ENCODE measurements at places on chromosomes 2 and 18. TPM values are rescaled to one million over a fixed set of nuclear protein-coding genes. Genes with fewer than 3 reads are reported as not detected.

GRCh38 chr2:106107509-106108131 lies 86.5 kb downstream of the UXS1 start:
- no peak for DNase-seq

DNA sequence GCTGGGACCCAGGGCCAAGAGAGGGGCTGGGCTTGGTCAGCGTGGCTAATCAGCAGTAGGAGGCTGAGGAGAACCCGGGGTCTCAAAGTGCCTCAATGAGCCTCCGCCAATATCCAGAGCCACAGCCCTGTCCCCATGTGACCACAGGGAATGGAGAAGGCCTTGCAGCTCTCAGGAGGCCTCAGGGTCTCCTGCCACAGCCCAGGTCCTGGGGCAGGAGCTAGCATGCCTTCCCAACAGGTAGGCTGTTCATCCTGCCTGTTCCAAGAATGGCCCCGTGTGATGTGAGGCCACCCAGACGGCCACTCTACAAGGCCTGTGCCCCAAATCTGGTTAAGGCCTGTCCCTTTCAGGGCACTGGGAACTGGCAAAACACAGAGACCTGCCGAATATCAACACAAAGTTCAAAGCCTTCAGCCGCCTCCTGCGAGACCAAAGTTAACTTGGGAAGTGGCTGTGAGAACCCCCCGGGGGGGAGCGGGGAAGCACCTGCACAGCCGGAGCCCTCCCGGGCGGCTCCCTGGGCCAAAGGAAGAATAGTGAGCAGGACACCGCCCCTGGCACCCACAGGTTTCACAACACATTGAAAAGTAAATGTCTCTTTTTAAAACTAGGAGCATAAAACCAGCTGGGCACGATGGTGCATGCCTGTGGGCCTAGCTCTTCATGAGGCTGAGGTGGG lies 4.5 kb upstream of the LIMS2 start:
- no peak for DNase-seq

- no peak for DNase-seq
Observed at GRCh38 chr2:1553671-1554295, 140.5 kb downstream of the TPO start.

DNA sequence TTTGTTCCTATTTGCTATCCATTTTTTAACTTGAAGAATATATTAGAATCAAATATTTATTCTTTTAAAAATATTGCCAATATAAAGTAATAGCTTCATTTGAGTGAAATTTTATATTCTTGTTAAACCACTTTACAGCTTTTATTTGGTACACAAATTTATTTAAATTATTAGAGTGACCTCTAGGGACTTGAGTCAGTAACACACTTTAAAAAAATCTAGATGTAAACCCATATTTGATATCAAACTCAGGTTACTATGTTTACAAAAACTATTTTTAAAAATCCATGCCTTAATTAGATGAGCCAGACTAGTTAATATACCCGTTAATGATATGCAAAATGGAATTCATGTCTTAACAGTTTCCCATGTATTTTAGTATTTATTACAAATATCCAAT lies 134.6 kb downstream of the MAP4K4 start:
- peak; percentile 62 for DNase-seq

GRCh38 chr2:96108541-96109360 lies 7.6 kb downstream of the ADRA2B start:
- DNase-seq, result no peak

DNA sequence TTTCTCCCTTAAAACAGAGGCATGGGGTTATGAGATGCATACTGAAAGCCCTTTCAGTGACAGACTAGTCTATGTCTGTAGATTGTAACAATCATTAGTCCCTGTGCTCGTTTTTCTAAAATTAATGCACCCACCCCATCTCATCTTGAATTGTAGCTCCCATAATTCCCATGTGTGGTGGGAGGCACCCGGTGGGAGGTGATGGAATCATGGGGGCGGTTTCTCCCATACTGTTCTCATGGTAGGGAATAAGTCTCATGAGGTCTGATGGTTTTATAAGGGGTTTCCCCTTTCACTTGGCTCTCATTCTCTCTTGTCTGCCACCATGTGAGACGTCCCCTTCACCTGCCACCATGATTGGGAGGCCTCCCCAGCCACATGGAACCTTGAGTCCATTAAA lies 100.9 kb downstream of the AP1S3 start:
- no peak for DNase-seq

GRCh38 chr2:217090024-217090473 lies 230.2 kb upstream of the TNP1 start:
- DNase-seq, result no peak

DNA sequence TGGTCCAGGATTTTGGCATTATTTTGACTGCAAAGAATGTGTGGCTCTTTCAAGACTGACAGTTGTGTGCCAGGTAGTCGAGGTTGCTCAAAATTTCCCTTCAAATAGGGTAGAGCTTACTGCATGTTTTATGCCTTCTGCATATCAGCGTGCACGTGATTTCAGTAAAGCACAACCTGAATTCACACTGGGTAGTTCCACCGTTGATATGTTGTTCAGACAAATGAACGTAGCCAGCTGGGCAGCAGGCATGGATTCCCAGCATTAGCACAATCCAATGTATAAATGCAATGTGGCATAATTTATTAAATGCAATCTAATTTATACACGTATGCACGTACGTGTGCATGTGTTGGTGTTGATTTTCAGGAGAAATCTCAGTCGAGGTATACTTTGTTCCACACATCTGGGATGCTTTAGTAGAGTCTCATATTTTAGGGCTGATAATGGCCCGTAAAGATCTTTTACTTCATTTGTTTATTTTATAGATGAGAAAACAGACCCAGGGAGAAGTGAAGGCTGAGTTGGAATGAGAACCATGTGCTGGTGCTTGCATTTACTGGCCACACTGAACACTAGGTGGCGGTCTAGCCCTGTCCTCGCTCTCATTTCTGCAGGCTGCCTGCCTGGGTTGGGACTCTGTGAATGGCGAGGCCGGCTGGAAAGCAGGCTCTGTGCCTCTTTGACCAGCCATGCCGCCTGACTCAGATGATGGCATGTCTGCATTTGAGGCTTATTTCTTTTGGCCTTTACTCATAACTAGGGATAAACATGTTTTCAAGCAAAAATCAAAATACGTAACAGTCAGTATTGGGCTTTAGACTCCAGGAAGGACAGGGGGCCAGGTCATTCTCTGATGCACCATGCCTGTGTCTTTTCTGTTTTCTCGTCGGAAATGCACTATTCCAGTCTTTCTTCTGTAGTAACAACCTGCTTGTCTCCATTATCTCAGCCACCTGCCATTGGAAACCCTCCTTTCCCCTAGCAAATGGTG lies 120.4 kb downstream of the RNF144A start:
- peak; percentile 79 for DNase-seq

DNA sequence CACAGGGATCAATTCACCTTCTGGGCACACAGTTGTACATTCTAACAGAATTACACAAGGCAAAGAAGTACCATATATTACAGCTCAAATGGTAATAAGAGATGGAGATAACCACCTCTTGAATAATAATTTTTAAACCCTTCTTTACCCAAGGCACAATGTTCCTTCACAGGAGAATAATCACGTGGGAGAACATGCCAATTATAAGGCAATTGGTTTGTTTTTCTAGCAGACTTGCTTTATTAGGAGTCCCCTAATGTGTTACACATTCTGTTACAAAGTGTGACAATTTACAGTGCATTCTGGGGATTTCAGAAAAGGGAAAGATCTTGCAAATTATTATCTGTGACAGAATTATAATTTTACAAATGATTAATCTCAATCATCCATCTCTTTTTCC lies 380.3 kb downstream of the RND3 start:
- no peak for DNase-seq

- no peak for DNase-seq
Observed at GRCh38 chr2:31413025-31413424, 1.5 kb downstream of the XDH start.

DNA sequence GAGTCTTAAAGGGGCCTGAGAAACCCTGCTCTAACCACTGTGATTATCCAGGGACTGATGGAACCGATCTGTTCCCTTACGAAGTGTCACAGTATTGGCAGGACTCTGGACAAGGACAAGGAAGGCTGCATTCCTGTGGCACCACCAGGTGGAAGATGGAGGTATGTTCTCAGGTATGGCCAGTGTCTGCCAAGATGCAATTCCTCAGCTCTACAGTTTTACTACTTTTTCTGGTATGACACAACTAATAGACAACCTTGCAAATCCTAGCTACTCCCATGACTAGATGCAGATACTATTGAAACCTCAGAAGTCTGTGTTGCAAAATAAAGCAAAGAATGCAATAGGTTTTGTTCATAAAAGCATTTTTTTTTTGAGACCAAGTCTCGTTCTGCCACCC lies 14.6 kb downstream of the RAB31 start:
- DNase-seq, result no peak

DNA sequence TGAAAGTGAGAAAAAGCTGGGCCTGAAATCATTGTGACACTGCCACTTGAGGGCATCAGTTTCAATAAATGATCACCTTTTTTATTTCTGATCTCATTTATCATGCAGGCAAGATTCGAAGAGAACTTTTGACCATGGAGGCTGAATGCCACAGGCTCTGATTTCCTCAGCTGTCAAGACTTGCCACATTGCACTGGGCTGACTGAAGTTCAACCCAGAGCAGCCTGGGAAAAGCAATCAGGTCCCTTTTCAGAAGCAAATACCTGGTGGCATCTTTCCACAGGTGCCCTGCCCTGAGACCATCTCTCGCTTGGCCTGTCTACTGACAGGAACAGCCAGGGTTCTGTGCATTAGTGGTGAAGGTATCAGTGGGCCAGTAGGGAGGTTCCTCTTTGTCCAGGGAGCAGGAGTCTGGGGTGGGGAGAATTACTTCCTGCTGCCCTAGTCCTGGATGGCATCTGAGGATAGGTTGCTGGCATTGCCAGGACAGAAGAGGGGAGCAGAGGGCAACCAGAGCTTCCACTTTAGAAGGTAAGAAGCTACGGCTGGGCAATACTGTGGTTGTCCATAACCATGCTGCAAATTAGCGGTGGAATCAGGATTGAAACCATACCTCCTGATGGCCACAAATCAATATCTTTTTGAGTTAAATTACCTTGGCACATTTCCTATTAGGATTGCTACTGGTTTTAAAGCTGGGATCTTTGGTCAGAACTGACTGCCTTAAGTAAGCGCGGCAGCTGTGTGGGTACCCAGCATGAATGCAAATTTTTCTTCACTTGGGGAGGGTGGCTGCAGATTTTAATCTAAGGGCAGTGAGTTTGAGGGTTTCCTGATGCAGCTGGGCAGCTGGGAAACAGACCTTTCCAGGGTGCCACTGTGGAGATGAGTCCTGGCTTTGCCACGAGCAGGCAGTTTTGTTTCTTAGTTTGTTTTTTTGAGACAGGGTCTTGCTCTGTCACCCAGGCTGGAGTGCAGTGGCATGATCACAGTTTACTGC lies 394.5 kb downstream of the ALK start:
- DNase-seq, result no peak

DNA sequence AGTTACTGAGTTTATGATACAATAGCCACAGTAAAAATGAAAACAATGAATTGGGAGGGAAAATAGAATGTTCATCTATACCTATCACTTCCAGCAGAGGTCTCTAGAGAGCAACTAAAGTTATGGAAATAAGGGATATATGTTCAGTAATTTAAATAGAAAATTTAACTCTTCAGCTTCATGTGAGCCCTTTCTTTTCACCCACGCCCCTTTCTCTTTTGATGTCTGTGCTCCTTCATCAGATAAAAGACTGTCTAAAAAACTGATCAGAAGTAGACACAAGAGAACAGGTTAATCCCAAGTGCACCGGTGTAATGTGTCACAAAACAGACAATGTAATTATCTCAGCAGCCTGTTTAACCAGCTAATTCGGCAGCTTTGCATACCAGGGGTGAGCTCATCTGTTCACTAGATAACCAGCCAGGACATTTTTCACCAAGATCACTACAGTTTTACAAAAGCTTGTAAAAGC lies 238.5 kb upstream of the ERBB4 start:
- DNase-seq, result peak; percentile 28

DNA sequence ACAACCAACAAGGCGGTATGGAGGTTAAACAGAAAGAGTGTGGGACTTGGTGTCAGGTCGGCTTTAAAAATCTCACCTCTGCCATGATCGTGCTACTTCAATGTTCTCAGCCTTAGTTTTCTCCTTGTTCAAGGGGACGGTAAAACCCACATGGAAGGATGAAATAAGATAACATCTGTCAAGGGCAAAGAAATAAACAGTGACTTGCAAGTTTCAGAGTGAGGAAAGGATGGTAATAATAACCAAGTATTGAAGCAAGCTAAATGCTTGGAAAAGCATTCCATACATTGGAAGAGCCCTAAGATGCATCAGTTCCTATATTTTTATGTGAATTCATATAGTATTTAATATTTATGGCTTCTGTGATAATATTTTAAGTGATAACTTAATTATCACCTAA lies 29.8 kb upstream of the LMAN1 start:
- DNase-seq, result no peak

- no peak for DNase-seq
Observed at GRCh38 chr2:195407783-195408182, 249.2 kb upstream of the SLC39A10 start.

GRCh38 chr2:186612555-186613440 lies 22.9 kb downstream of the ITGAV start:
- DNase-seq, result no peak

The GRB14 gene
- not detected for total RNA-seq

The UGT1A4 gene
- total RNA-seq, result not detected

The FBXO48 gene
- total RNA-seq, result 0.27 TPM

The GPATCH11 gene
- total RNA-seq, result 4.0 TPM

Data from hematopoietic multipotent progenitor cell (in vitro differentiated cells).